ENCODE measurements at places on chromosomes 4 and X.

DNA sequence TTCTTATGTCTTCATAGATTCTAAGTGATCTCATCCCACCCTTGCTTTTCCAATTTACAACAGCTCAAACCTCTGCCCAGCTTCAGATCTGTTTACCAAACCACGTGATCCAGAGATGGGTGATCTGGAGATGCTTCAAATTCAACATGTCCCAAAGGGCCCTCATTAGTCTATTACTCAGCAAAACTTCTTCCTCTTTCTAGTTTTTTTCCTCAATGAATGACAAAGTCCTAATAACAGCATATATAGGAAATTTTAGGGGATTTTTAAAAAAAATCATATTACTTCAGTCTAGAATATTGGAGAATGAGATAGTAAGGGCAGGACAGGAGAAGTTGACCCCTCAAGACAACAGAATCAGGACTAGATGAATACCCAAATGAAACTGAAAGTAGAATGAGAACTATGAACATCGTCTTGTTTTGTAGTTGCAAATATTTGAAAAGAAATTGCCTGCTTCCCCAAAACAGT is 127.1 kb downstream of the CFAP299 start:
- DNase-seq = no peak

GRCh38 chr4:86841309-86841708 is 7.9 kb downstream of the SLC10A6 start:
- no peak for DNase-seq

GRCh38 chrX:40543661-40544328 is 37.0 kb upstream of the ATP6AP2 start:
- no peak for DNase-seq

DNA sequence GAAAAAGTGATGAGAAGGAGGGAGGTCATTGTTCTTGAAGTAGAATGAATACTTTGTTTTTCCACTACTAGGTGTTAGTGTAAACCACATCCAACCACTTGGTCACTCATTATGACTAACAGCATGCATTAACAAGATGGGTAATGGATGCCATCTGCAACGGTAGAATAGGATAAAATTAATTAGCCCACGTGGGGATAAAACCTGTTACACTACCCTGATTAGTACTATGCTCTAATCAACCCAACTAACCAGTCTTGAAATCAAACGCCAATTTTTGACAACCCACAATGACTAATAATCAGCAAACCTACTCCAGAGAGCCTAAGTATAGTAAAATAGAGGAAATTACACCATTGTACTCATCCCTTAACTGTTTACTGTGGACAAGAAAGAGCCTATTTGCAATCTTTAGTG is 93.4 kb upstream of the MCF2 start:
- DNase-seq = no peak

DNA sequence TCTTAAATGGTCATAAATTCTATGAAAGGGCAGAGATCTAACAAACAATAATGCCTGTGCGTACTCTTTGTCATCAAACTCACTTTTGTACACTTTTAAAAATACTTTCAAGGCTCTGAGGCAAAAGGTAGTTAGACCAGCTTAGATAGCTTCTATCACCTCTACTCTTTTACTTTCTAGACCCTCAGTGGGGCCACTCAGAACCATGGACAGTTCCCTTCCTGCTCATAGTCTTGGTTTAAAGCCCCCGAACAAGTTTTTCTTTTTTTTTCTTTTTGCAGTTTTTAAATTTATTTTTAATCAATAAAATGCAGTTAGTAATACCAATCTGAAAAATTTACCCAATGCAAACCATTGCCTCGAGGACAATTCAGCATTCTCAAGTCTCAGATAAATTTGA is 460.5 kb upstream of the CNKSR2 start:
- DNase-seq = no peak

DNA sequence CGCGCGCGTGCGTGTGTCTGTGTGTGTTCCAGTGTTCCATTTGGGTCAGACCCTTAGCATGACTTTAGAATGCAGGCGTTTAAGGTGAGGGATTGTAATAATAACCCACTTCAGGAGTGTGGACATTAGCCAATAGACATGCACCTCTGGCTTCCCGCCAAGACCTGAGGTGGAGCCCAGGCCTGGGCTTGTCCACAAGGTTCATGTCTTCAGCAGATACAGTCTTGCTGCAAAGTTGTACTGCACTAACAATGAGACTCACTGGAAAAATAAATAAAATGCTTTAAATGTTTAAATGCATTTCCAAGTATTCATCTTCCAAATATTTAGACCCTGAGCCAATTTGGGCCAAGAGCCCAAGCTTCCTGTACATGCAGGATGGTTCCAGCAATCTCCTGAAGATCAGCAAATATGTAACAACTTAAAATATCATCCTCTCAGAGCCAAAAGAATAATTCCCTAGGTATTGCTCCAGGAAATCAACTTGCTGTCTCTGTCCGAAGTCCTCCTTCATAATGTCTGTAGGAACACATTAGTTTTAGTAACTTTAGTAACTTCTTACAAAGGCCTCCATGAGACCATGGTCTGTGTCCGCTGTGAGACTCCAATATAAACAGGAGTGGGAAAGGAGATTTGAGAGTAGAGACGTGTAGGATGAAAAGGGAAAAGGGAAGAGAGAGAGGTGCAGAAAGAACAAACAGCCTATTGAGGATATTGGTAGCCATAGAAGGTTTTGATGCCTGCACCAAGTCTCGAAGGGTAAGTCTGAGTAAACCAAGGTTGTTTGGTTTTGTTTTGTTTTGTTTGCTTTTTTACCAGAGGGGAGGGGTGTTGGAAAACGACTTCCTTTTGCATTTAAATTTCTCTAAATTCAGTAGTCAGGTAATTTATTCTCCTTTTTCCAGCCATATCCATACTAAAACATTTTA is 98.5 kb upstream of the KLF3 start:
- no peak for DNase-seq

GRCh38 chr4:169377367-169377766 is 106.6 kb upstream of the SH3RF1 start:
- DNase-seq = no peak

GRCh38 chr4:108210989-108211835 is 42.5 kb upstream of the LEF1 start:
- DNase-seq = no peak

DNA sequence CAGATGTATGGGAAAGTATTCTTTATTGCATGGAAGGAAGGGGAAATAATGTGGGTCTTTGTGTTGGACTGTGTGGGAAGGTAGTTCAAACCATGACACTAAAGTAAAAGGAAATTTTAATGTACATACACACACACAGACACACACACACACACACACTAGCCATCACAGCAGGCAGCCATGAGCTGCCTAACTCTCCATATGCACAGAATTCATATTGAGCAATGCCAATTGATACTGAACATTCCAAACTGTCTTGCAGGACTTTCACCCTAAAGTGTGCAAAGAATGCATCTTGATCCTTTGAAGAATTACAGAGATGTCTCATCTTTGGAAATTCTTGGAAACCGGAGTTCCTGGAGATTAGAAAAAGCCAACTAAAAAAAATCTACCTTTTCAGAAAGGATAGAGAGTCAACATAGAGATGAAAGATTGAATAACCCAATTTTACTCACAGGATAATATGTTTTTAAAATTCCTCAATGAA is 120.6 kb upstream of the MBNL3 start:
- no peak for DNase-seq

- no peak for DNase-seq
Measured at GRCh38 chrX:134658002-134658759, at the start of gene PLAC1. Gene PLAC1, minus strand, starts transcription at chrX:134658471. Its CDS starts 91,789 bp downstream, at chrX:134566682.

DNA sequence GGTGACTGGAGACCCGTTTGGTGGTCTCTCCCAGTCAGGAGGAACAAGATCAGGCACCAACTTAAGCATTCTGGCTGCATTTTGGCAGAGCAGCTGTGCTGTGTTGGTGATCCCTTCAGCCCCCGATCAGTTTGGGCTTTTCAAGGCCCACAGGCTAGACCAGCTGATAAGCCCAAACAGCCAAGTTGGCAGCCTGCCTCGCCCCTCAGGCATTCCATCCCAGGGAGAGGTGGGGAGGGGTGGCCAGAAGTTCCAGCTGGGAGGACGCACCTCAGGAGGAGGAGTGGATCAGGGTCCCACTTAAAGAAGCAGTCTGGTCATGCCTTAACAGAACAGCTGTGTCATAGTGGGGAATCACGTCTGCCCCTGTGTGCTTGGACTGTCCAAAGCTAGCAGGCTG is 105.8 kb downstream of the CHIC1 start:
- no peak for DNase-seq

GRCh38 chr4:176363072-176363471 is 43.3 kb downstream of the SPCS3 start:
- no peak for DNase-seq

DNA sequence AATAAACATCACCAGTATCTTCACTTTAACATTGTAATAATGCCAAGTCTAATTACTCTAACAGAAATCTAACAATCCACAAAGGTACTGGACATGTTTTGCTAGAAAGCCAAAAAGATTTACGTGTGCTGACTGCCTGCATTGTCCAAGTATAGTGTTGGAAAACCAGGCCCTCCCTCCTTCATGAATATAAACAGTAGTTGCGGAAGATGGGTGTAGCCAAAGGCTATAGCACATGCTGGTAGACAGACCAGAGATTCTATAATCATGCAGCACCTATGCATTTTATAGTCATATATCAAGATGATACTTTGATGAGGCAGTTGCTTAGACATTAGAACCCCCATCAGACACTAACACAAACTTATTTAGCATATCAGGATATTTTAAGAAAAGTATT is 22.6 kb downstream of the ZNF280C start:
- DNase-seq = no peak

DNA sequence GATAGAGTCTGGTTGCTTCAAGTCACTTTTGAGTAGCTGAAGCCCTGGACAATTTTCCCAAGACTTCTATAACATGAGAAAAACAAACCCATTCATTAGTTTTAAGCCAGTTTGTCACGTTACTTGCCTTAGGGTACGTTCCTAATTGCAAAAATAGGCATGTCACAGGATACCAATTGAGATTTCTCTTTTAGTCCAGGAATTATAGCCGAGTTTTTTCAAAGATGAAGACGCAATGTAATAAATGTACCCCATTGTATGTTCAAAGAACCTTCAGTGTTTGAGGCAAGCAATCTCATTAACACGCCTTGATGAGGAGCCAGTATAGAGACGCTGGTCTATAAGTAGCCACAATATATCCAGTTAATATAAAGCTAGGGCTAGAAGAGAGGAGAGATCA is 534.2 kb downstream of the INPP4B start:
- DNase-seq = no peak

- DNase-seq = no peak
Measured at GRCh38 chrX:3160756-3161155, 119.5 kb downstream of the ARSF start.

DNA sequence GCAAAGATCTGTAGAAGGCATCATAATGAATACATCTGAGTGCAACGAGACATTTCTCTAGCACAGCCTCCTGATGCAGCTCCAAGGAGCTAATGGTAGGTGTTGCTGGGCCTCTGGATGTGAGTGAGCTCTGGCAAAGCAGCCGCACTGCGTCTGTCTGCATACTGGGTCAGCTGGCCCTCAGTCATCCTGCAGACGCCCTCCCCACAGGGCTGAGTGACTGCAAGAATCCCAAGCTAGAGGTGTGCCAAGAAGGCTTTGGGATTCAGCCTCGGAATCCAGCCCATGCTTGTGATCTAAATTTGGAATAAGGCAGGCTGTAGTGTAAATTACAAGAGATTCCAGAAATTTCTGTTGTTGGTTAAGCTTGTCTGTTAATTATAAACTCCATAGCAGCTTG is 18.5 kb downstream of the HERC3 start:
- no peak for DNase-seq

GRCh38 chr4:85147481-85148076 is 181.1 kb upstream of the WDFY3 start:
- no peak for DNase-seq

DNA sequence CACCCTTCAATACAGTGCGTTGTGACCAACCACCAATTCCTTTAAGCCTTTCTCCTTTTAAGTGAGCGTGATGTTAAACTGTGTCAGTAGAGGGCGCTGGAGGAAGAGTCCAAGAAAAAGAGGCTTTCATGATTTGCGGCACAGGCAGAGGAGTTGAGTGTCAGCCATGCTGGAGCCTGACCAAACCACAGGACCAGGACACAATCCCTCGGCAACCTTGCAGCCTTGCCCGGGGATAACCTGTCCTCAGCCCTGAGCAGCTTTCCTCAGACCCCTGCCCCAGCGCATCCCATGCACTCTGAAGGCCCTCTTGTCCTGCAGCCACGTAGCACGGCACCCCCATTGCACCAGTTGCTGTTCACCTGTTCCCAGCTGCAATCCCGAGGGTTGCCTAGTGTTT is 53.5 kb upstream of the SMIM31 start:
- no peak for DNase-seq

DNA sequence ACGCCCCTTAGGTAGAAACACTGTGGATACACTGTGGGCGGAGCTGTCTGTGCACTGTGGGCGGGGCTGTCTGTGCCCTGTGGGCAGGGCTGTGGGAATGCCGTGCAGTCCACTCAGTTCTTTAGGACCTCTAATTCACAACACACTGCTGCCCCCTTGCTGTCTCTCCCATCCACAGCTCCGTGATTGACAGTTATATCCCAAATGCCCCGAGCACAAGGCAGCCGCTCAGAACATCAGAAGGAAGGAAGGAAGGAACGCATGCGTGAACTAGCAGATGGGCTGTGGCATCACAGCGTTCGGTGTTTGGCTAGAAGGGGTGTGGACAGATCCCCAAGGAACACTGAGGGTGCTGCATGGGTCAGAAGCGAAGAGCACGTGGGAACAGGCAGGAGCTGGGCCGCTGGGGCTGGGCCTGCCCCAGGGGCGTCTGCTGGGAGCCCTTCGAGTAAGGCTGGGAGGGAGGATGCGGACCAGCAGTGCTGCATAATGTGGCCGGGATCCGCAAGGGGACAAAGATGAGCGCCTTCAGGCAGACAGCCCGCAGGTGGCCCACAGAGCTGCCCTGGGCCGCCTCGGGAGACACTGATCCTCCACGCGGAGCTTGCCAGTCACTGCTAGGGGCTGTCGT is 29.8 kb downstream of the ACOX3 start:
- DNase-seq = no peak

GRCh38 chr4:74402692-74403456 is 37.9 kb downstream of the EREG start:
- no peak for DNase-seq

- no peak for DNase-seq
Measured at GRCh38 chrX:155143959-155144548, 72.2 kb upstream of the VBP1 start.

GRCh38 chr4:1856943-1857699 is 1.2 kb upstream of the LETM1 start:
- DNase-seq = no peak

DNA sequence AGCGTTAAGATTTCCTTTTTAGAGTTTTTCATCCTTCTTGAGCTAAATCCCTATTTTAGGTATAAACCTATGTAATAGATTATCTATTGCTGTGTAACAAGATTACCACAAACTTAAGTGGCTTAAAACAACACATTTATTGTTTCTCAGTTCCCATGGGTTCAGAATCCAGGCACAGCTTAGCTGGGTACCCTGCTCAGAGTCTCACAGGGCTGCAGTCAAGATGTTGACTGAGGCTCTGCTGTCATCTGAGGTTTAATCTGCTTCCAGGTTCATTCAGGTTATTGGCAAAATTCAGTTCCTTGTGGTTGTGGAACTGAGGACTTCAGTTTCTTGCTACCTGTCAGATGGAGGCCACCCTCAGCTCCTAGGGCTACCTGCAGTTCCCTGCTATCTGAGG is 60.9 kb downstream of the GK start:
- no peak for DNase-seq

GRCh38 chr4:94653984-94654609 is 103.7 kb upstream of the BMPR1B start:
- no peak for DNase-seq
